ENCODE measurements at places on chromosomes 11 and 22.

- DNase-seq = no peak
Measured at GRCh38 chr11:95647355-95647754, 142.2 kb downstream of the FAM76B start.

GRCh38 chr11:12285106-12285505 lies 92.3 kb upstream of the PARVA start:
- no peak for DNase-seq

- DNase-seq = no peak
Measured at GRCh38 chr22:27412866-27413445, 388.6 kb downstream of the MN1 start.

GRCh38 chr22:20089226-20089976 lies 9.4 kb downstream of the DGCR8 start:
- no peak for DNase-seq

DNA sequence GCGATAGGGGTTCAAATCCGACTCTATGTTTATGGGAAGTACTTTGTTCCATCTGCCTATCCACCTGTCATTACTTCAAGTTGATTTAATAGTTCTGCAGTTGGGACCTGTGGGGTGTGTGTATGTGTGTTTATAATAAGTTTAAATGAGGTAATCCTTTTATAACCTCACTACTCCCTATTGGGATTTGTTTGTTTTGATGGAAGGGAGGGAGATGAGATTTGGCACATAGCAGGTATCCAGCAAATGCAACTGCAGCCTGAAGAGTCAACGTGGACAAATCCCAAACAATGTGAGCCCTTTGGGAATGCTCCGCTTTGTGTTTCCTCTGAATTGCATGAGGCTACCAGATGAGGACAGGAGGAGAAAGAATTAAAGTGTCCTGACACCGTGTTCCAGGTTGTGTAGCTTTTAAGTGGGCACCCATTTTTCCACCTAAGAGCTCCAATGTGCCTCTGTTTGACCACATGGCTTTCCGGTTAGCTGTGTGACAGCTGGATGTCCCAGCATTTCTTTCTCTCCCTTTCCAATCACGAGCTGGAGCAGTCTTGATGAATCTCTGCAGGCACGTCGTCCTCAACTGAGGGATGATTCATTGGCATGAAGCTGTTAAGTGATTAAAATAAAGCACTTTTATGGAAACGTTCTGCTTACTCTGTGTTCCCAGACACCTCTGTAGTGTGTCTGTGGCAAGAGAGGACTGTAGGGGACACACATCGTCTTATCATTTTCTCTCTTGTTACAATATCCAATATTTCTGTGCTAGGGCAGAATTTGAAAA lies 610.7 kb downstream of the NTM start:
- DNase-seq = no peak

- no peak for DNase-seq
Measured at GRCh38 chr22:17229991-17230630, 10.9 kb upstream of the ADA2 start.

- DNase-seq = no peak
Measured at GRCh38 chr11:99148352-99148751, 127.6 kb downstream of the CNTN5 start.

GRCh38 chr22:45866646-45867117 lies 110.3 kb downstream of the WNT7B start:
- DNase-seq = no peak

DNA sequence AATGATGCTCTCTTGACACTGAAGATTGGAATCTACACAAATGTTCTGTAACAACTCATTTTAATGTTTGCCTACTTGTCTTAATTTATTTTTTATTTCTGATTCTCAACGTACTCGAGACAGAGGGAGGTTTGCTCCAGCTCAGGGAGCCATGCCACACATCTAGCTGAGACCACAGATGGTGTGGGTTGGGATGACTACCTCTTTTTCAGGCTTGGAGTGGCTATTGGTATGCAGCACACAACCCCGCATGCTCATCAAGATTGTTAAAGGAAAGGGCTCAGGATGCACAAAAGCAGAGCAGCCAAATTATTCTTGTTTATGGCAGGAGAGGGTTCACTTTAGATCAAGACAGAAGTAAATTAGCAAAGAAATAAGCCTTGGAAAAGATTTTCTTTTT lies 424.5 kb downstream of the OPCML start:
- no peak for DNase-seq

GRCh38 chr22:48393041-48393370 lies 1434.7 kb downstream of the BRD1 start:
- no peak for DNase-seq

All from NCI-H1417 treated with DMSO at 0.1 percent for 48 hours (cell line).